ENCODE measurements at places on chromosomes 6 and 20.

GRCh38 chr6:116316772-116317467 is 37.2 kb upstream of the TSPYL1 start:
- no peak for DNase-seq

- DNase-seq = no peak
These were observed 77.4 kb upstream of the MTHFD1L start for GRCh38 chr6:150788089-150788488.

DNA sequence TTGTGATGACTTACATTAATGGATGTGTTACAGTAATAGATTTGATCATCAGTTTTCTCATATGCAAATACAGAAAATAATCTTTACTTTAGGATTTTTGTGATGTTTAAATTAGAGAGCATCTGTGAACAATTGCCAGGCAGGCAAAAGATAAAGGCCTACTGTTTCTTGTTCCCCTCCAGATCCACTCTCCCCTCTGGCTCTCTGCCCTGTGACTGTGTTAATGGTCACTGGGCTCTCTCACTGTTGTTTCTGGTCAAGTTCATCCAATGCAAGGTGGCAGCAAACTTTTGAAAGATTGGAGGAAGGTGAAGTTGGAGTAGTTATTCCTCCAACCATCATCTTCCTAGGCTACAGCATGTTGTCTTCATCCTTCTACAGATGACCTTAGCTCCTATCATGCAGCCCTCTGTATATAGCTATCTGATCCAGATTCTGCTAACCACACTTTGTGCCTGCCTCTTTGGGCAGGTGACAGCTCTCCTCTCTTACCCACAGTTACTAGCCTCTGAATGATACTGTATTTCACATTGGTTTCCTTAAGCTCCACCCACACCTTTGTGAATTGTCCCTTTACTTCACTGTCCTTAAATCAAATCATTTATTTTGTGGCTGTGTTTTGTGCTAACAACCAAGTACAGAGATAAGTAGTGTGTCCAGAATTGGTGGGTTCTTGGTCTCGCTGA is 48.9 kb upstream of the ARG1 start:
- no peak for DNase-seq

DNA sequence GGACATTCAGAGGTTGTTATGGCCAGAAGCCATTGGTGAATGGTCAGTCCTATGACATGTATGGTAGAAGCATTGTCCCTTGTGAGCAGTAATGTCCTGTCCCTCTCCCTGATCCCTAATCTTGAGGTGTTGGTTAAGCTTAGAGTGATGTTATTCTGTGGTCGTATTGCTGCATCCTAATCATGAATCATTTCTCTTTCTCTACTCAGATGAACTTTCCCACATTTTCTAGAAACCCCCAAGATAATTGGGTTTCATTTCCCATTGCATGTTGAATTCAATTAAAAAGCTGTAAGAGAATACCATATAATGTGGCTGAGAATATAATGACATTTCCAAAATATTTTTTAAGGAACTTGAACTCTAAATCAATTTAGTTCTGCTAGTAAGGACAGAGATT is 175.1 kb downstream of the PLCB4 start:
- no peak for DNase-seq

DNA sequence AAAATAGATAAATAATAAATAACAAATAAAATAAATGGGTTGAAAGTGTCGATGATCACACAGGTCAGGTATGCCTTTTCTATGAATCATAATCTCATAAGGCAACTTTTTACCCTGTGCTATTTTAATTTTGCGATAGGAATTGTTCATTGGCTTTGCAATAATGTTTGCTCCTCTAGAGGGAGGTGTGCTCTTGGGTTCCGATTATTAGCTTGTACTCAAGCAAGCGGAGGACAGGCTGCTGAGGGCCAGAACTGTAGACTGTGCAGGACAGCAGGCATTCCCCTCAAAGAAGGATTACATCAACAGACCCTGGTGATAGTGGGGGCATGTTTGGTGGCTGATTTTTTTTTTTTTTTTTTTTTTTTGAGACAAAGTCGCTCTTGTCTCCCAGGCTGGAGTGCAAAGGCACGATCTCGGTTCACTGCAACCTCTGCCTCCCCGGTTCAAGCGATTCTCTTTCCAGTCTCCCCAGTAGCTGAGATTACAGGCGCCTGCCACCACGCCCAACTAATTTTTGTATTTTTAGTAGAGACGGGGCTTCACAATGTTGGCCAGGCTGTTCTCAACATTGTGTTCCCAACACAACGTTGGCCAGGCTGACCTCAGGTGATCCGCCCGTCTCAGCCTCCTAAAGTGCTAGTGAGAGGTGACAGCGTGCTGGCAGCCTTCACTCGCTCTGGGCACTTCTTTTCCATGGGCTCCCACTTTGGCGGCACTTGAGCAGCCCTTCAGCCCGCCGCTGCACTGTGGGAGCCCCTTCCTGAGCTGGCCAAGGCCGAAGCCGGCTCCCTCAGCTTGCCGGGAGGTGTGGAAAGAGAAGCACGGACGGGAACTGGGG is 35.6 kb downstream of the RIOK1 start:
- peak; percentile 28 for DNase-seq

DNA sequence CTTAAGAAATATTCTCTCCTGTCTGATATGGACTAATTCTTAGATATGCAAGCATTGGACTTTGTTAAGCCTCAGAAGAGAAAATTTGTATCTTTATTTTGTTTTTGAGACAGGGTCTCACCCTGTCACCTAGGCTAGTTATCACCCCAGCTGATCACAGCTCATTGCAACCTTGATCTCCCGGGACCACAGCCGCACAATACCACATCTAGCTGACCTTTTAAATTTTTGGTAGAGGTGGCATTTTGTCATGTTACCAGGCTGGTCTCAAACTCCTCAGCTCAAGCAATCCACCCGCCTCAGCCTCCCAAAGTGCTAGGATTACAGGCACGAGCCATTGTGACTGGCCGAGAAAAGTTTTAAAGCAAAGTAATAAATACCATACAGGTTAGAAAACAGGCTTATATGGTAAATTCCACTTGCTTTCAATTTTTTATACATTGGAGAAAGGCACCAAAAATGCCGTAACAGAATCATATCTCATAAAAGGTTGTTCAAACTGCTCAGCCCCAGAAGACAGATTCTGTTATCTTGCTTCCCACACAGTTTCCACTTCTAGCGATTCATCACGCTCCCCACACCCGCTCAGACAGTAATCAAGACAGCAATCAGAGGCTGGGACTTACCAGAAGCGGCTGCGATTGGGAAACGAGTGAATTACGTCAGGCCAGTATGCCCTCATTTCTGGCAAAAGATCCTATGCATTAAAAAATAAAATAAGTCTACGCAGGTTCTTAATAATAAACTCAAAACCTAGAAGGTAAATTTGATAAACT is 13.8 kb downstream of the RNASET2 start:
- no peak for DNase-seq

GRCh38 chr6:97819710-97820109 is 536.7 kb upstream of the MMS22L start:
- no peak for DNase-seq

DNA sequence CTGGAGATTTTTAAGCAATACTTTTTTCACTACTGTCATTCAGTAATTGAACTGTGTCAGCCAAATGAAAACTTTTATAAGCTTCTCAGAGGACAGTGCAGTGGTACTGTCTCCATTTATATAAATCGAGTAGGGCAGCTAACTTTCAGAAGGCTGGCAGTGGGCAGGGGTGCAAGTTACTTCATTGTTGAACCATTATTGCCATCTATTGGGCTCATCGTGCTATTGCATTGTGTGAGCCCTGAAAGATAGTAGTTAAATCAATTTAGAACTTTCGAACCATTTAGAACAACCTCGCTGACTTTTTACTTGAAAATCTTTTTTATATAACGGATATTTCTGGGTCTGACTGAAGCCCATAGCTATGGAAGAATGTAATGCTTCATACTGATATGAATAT is 347.8 kb upstream of the PLCB4 start:
- DNase-seq = peak; percentile 67

DNA sequence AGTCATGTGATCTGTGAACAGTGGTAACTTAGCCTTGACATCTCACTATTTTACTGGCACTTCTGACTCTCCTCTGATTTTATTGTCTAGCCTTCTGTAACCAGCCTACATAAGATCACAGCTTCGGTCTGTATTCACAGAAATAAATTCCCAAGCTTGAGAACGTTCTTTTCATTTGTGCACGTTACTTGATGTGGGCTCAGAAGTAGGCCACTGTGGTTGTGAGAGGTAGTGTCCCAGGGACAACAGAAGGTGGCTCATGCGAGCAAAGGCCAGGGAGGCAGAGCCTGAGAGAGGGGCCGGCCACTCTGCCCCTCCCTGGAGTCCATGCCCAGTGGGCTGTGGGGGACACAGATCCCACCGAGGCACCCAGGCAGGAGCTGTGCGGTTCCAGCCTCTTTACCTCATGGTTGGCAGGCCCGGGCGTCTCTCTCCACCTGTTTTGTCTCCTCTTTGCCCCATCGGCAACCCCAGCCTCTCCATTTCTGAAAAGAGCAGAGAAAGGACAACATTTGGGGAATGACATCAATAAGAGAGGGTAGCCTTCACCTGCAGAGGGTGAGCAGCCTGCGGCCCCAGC is 207.5 kb upstream of the CST7 start:
- DNase-seq = no peak

- peak; percentile 72 for DNase-seq
These were observed 11.2 kb downstream of the GNAS-AS1 start for GRCh38 chr20:58839474-58839874.

- DNase-seq = no peak
These were observed 36.6 kb upstream of the MLIP start for GRCh38 chr6:54074578-54075195.

DNA sequence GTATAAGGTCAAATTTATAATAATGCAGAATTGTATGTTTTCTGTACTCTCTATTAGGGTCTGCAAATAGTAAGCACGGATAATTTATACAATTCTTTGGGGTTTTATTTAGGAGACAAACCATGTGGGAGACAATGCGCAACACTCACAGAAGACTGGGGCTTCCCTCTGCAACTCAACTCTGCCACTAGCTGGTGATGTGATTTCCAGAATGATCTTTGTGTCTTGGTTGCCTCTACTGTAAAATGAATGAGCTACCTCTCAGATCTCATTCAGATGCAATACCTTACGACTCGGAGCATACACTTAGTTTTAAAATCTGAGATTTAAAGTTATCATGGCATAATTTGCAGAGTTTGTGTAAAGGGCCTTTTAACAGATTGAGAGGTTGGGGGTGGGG is 6.4 kb downstream of the MAN1A1 start:
- no peak for DNase-seq

DNA sequence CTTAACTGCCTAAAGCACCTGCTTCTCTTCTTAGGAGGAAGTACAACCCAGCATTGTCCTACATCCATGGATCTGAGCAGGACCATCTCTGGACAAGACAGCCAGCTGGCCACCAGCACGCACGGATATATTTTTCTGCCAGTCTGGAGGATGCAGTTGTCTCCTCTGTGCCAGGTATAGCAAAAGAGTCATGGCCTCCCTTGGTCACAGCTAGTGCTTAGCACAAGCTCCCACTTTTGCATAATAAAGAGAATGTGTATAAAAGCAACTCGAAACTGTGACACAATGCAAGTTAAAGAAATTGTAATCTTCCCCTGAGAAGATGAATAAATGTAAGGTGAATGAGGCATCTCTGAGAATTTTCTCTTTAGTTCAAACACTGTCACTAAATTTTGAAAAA is 267.8 kb upstream of the MANEA start:
- DNase-seq = no peak

Measured in NCI-H2171 (cell line).